ENCODE measurements at places on chromosomes 6 and 20. TPM values are rescaled to one million over a fixed set of nuclear protein-coding genes. Genes with fewer than 3 reads are reported as not detected.

DNA sequence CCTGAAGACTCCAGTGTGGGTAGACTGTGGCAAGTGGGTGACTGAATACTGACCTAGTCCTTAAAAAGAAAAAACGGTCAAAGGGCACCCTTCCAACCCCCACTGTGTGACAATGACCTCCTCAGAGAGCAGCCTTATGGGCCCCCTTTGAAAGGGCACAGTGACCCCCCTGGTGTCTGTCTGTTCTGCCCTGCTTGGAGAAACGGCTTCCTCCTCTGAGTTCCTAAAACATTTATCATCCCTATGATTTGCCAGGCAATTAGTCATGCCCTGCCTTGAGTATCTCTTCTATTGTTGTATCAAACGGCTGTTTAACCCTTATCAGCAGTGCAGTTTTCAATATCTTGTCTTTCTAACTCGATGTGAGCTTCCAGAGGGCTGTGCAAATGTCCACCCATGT is 21.0 kb upstream of the STX16 start:
- no peak for DNase-seq

- no peak for DNase-seq
Observed at GRCh38 chr6:1113916-1114540, 197.9 kb upstream of the FOXQ1 start.

GRCh38 chr20:11687546-11688292 is 230.0 kb upstream of the BTBD3 start:
- DNase-seq, result no peak

DNA sequence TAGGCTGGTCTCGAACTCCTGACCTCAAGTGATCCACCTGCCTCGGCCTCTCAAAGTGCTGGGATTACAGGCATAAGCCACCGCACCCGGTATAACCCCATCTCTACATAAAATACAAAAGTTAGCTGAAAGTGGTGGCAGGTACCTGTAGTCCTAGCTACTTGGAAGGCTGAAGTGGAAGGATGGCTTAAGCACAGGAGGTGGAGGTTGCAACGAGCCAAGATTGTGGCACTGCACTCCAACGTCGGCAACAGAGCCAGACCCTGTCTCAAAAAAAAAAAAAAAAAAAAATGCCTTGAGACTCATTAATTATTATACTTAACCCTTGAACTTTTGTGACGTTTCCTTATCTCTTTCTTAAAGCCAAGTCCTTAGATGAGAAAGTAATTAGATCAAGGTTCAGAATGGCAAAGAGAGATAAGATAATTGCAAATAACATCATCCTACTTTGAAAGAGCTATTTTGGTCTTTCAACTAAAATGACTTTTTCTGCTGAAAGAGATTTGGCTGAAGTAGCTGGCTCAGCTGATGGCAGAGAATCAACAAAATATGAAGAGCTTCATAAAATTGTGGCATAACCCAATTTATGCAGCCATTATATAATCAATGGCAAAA is 4.7 kb upstream of the SHLD1 start:
- no peak for DNase-seq

Gene AKAP7
- total RNA-seq, result 7.8 TPM

All from activated CD4-positive, alpha-beta T cell treated with anti-CD3 and anti-CD28 coated beads, Interleukin-2, amount 10 ng/mL, durations not matched to agents 7 days and 5 days (primary cell).